Amygdala (tissue), 56 donors: ENCODE measurements at places on chromosomes 6 and 20.

- no peak for DNase-seq
Observed at GRCh38 chr20:32920066-32920465, 61.3 kb downstream of the EFCAB8 start.

GRCh38 chr20:9119776-9120175 lies 50.9 kb downstream of the PLCB4 start:
- peak; percentile 5 for DNase-seq

- DNase-seq = no peak
Observed at GRCh38 chr6:33772082-33772830, 16.7 kb downstream of the LEMD2 start.

DNA sequence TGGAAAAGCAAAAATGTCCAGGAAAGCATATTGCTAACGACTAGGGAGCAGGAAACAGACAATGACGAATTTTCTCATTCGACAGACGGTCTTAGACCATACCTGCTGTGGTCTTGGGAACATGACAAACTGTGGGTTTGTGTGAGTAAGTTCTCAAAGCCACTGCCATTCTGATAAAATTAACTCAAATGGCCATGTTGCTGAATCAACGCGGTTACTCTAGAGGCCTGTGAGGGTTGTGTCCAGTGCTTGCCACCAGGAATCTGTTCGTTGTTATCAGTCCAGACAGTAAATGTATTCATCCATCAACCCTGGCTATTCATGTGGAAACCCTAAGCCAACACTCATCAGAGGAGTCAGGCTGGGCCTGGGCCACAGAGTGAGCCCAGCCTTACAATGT lies 124.3 kb downstream of the MYLK4 start:
- no peak for DNase-seq
